ENCODE measurements at places on chromosomes 7 and 10.

GRCh38 chr7:73811760-73812168, 19.0 kb upstream of the CLDN4 start:
- no peak for DNase-seq

- DNase-seq = no peak
Observed at GRCh38 chr10:2784766-2785165, 282.6 kb upstream of the PFKP start.

DNA sequence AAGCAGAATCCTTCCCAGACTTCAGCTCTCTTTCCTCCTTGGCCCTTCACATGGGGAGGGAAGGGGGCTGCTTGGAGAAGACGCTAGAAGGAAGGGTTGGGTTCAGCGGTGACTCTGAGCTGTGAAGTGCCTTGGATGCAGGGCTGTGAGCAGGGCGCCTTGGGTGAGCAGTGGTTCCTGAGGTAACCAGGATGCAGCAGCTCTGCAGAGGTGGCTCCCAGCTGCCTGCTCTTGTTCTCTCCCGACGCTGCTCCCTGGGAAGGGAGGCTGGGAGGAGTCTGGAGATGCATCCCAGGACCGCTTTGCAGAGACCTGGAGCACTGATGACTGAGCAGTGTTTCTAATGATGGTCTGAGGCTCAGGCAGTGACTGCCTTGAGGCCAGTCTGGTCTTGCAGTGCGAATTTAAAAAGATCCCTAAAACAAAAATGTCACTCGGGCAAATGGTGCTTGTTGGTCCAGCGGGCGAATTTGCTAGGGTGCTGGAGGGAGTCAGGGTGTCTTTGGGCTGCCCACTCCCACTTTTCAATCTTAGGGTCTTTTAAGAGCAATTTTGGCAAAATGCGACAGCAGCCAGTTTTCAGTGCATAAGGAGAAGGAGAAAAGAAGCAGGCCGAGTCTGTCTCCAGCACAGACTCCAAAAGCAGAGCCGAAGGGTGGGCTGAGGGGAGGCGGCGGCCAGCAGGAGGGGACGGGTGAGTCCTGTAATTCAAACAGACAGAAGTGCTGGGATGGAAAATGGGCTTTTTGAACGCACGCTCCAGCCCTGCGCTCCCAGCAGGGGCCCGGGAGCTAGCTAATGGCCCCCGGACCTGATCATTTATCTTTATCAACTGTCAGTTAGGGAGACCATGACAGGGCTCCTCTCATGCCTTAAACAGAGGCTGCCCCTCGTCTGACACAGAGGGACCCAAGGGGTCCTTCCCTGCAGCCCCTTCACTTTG, 191.2 kb upstream of the SHH start:
- DNase-seq = no peak

DNA sequence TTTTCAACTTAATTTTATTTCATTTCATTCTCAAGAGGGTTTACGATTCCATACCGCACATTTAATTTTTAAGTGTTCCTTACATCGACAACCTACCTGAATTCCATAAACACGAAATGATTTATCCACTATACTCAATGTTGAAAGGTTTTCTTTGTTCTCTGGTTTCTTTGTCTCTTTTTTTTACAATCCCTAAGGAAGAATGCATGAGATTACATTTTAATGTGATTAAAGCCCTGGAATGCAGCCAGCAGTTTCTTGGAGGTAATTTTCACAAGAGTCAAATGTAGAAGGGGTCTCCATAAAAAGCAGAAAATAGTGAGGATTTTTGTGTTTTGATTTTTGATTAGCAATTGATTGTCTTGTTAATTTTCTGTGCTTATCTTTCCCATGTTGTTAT, 59.2 kb upstream of the ADCY1 start:
- DNase-seq = no peak

- no peak for DNase-seq
Observed at GRCh38 chr10:116097239-116097784, 175.7 kb downstream of the GFRA1 start.

- no peak for DNase-seq
Observed at GRCh38 chr10:78515038-78515872, 481.6 kb downstream of the RPS24 start.

DNA sequence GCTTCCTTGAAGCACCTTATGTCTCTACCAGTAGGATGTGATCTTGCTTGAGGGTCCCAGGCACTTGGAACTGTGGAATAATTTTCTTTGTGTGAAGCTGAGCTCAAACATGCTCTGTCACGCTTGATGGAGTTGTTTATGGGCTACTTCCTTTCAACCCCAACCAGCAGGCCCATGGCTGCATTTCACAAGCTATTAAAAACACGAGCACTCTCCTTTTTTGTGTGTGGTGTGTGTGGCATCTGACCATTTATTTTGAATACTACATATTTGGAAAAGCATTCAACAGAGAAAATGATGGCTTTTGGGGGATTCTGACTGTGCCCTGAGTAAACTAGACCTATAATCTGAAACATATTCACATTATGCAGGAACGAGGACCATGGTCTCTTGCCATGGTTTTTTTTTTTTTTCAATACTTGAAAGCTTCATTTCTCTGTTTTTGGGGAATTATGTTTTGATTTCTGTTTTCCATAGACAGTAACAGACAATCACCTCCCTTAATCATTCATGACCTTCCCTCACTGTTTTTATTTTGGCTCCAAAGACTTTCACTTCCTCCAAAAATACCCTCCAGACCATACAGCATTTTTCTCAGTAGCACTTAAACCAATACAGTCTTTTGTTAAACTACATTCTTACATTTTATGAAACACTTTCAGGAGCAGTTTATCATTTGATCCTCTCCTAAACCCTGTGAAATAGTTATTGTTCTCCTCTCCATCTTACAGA, 233.6 kb upstream of the BMPER start:
- DNase-seq = no peak

- DNase-seq = no peak
Observed at GRCh38 chr10:70461397-70462348, 16.9 kb upstream of the PALD1 start.

DNA sequence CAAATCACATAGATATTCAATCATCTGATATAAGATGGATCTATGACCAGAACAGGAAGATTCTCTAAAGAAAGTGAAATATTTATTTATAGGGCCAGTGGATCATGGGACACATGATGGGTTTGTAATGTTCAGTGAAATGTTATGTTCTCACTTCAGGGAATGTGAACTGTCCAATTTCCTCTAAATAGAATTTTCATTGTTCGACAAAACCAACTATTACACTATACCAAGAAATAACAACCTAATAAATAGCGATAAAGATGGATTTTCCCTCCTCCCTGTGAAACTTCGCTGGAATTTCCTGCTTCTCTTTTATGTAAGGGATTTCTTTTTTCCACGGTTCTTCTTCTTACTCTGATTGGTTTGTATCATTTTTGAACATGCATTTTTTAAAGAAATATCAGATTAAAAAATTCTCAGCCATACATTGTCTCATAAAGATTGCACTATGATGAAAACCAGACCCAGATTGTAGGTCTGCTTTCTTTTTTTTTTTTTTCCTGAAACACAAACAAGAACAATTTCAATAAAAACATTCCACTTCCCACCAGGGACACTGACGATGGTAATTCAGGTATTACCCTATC, 139.8 kb upstream of the ZEB1 start:
- DNase-seq = no peak

DNA sequence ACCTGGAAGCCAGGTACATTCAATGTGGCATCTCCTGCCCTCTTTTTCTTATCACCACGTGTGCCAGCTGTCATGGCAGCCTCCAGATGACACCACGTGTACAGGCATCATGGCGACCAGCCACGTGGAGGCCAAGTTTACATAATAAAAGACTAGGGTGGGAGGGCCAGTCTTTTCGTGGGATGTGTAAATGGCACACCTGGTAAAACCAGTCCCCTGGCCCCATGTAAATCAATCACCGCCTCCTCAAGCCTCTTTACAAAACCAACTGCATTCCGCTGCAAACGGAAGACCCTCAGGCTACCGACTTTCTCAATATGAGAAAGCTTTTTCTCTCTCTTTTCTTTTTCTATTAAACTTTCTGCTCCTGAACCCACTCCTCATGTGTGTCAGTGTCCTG, 65.1 kb upstream of the PHF14 start:
- no peak for DNase-seq

GRCh38 chr7:84200859-84201258, 6.3 kb upstream of the SEMA3A start:
- no peak for DNase-seq

DNA sequence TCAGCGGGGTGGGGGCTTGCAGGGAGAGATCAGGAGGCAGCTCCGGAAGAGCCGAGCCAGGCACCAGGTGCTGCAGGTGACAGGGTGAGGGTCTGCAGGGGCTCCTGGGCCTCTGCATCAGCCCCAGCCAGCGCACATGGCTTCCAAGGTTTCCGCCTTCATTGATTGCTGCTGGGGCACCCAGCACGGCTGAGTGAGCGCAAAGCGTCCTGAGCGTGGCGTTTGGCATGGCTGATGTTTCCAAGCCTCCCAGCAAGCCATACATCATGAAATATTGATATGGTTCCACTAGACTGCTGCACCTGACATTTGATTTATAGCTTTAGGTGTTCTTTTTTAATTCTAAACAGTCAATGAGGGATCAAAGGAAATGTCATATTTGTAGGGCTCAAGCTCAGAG, 259.0 kb downstream of the WDR37 start:
- DNase-seq = no peak

DNA sequence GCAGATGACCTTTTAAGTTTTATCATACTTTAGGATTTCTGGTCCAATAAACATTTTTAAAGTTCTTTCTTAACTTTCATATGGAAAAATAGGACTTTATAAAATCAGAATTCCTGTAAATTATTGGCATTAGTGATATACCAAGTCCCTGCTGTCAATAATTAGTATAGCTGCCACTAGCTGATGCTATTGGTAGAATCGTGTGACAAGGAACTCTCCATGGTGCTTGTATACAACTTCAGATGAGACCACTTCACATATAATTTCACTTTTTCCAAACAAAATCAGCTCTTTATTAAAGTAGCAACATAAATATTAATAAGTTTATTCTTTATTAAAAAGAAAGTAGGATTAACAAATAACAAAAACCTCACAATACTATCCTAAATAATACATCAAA, 49.9 kb downstream of the ZNF800 start:
- no peak for DNase-seq

DNA sequence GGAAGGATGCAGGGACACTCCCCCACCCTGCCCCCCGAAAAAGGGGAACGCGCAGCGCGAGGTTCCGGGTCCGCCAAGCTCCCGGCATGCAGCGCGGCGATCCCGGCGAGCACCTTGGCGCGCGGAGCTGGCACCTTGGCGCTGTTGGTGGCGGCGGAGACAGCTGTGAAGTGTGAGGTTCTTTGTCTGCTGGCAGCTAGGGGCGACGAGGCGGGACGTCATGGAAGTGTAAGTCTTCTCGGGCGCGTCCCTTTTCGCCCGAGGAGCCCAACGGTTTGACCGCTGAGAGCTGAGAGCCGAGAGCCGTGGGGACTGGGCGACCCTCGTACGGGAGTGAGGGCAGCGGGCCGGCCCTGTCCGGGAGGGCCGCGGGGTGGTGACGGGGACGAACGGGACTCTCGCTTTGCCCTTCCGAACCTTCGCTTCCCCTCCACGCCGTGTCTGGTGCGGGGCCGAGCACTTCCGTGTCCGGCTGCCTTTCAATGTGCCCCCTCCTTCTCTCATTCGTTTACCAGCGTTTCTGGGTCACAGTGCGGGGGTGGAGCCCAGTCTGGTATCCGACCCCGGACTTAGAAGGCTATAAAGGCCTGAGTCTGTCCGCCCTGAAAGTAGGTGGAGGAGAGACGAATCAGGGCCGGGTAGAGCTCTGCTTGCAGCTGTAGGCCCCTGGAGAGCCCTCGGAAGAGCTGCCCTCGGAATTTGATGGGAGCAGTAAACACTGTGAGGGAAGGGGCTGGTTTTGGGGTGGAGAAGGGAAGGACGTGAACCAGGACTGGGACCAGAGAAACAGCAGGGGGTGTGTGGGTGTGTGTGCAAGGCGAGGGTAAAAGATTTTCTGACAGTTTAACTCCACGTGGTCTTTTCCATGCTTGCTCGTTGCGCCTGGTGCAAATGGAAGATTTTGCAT, at the start of gene CRCP:
TSS of gene CRCP (plus strand) at position 105 of the 907 bp plus-strand sequence. CDS start at position 221, 116 bp downstream.
- DNase-seq = peak; percentile 88

DNA sequence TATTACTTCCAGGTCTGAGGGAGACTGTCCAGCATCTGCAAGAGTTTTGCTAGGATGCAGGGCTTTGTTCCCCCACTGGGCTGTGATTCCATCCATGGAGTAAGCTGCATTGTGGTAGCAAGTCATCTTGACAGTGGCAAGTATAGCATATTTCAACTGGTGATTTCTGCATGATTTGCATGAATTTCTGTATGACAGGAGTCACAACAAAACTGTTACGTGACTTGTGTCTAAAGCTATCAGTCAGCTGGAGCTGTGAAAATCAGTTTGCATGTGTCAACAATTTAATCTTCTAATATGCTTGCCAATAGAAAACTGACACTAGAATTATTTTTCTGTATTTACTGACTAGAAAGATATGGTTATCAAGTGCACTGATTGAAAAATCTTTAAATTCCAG, 344.3 kb downstream of the AUTS2 start:
- no peak for DNase-seq

DNA sequence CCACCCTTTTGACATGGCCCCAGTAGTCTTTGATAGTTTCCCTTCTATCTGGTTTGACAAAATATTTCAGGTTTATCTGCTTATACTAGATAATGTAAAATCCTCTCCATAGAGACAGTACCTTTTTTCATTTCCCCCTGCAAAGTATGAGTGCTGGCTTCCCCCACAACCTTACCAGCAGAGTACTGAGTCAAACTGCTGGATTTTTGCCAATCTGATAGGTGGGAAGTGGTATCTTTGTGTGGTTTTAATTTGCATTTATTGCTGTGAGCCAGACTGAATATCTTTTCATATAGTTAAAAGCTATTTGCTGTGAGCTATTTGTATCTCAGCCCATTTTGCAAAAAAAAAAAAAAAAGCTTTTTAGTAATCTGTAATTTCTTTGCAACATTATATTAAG, 32.1 kb upstream of the HECTD2 start:
- no peak for DNase-seq

DNA sequence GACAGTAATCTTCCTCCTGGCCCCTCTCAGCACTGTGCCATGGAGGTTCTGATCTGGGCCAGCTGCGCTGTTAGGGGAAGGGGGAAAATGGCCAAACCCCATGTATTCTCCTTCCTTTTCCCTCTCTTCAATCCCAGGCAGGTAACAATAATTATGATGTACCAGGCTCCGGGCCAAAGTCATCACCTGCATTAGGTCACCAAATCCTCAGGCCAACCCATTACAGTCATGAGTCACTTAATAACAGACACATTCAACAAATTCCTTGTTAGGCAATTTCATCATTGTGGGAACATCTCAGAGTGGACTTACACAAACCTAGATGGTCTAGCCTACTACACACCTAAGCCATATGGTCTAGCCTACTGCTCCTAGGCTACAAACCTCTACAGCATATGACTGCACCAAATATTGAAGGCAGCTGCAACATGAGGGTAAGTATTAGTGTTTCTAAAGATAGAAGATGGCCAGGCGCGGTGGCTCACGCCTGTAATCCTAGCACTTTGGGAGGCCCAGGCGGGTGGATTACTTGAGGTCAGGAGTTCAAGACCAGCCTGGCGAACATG, 2.2 kb upstream of the HSPB1 start:
- DNase-seq = no peak

GRCh38 chr10:62063795-62064472, 162.4 kb downstream of the ARID5B start:
- DNase-seq = no peak

Data from right forelimb (tissue), 1 donor.